ENCODE measurements at places on chromosomes 13 and 19. TPM values are rescaled to one million over a fixed set of nuclear protein-coding genes. Genes with fewer than 3 reads are reported as not detected.

- no peak for DNase-seq
Observed at GRCh38 chr19:55362990-55363716, at the start of gene GARIN5B. GARIN5B (minus strand) TSS chr19:55363260; CDS start chr19:55363066, 194 bp downstream.

Gene ATCAY
- total RNA-seq, result 0.06 TPM

Gene ADM5
- total RNA-seq, result 1.2 TPM

Gene NANOS2
- total RNA-seq, result not detected

All from LHCN-M2 (cell line).